IPS DF 6.9 (cell line): ENCODE measurements at places on chromosomes 3 and 15.

DNA sequence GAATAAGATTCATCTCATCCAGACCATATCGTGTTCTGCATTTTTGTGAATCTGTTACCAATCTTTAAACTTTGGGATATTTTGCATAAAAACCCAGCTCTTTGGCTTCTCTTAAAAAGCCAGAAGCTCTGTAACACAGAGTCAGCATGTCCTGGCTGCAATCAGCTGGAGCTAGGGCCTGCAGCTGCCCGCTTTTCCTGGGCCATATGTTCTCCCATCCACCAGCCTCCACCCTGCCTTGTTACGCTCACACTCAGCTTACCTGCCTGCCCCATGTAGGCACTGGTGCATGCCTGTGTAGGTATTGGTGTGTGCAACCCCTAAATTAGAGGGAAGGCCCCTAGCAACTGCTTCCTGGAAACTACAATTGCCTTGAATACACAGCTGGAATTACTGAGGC lies 48.2 kb downstream of the CRYGS start:
- DNase-seq = no peak

- DNase-seq = no peak
Observed at GRCh38 chr15:81146006-81146405, 11.9 kb downstream of the CFAP161 start.

DNA sequence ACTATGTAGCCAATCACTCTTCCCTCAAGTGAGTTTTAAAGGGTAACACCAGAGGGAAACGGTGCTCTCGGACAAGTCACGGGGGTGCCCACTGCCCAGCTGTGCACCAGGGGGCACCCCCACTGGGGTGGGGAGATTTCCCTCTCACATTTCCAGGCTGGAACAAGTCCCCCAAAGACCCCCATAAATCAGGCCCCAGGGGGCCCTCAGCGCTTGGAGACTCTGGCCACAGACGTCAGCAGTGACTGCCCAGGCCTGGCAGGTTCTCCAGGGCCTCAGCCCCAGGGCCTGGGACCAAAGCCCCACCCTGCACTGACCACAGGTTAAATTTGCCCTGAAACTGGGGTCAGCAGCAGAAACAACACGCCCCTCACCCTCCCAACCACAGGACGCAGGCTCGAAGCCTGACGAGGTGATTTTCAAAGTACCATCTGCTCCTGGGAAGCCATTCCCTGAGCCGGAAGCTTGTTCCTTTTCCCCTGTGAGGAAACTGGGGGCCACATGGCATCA lies 17.0 kb downstream of the XXYLT1 start:
- DNase-seq = no peak

- no peak for DNase-seq
Observed at GRCh38 chr3:156702367-156702766, 28.0 kb downstream of the TIPARP start.

DNA sequence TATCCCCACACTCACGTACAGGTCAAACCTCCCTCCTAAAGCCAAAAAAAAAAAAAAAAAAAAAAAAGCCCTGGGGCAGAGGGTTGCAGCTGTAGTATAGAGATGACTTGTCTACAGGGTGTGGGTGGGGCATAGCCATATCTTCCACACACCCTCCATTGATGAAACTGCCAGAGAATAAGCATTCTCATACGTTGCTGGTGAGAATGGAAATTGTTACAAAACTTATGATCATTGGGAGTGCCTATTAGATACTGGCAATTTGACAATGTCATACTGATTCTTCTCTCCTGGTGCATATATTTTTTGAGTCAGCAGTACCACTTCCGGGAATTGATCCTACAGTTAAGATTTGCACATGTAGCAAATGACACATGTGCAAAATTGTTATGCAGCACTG lies 11.0 kb upstream of the CTNNB1 start:
- no peak for DNase-seq
